Vagina (tissue), 2 donors: ENCODE measurements at places on chromosomes 13 and 19.

GRCh38 chr13:26528527-26528926 lies 29.0 kb upstream of the WASF3 start:
- DNase-seq = no peak

- DNase-seq = no peak
Measured at GRCh38 chr13:25847145-25847544, 204.7 kb downstream of the SHISA2 start.

DNA sequence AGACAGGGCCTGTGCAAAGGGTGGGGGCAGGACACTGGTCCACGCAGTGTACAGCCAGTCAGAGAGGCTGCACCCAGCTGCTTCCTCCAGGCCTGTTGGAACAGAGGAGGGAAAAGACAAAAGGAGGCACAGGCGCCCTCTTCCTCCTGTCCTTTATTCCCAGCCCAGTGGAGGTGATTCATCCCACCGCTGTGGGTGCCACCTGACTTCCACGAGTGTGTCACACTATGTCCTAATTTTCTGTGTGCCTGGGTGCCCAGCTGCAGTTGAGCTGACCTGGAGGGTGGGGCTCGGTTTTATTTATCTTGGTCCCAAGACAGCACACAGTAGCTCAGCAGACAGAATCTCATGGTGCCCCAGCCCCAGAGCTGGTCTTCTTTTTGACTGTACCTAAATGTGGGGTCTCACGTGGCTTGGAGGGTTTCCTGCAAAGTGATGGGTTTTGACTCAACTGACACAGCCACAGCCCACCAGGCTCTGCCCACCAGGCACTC lies 9.0 kb downstream of the EPS15L1 start:
- no peak for DNase-seq

- no peak for DNase-seq
Measured at GRCh38 chr13:47326061-47326460, 429.2 kb upstream of the HTR2A start.

- DNase-seq = no peak
Measured at GRCh38 chr19:47896773-47897172, 10.7 kb upstream of the SULT2A1 start.

- no peak for DNase-seq
Measured at GRCh38 chr19:37994823-37995130, 87.8 kb downstream of the SIPA1L3 start.

- DNase-seq = no peak
Measured at GRCh38 chr19:41198559-41198958, 5.5 kb downstream of the CYP2S1 start.

DNA sequence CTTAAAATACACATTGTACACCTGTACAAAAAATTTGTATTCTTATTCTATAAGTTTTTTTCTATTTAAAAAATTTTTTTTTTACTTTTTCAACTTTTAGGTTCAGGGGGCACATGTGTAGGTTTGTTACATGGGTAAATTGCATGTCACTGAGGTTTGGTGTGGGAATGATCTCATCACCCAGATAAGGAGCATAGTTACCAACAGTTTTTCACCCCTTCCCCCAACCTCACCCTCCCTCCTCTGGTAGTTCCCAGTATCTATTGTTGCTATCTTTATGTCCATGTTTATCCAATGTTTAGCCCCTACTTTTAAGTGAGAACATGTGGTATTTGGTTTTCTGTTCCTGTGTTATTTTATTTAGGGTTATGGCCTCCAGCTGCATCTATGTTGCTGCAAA lies 89.9 kb downstream of the CDK8 start:
- no peak for DNase-seq

DNA sequence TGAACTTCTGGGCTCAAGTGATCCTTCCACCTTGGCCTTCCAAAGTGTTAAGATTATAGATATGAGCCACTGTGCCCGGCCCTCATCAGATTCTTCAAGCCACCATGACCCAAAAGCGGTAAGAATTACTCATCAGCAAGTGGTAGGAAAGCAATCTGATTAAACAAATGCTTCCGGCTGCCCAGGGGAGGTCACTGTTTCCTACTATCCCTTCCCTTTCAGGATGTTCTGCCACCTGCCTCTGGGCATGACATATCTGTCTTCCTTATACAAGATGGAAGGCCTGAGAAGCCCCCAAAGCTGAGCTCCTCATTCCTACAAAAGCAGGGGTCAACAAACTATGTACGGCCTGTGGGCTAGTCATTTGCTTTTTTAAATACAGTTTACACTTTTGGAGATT lies 7.0 kb downstream of the ABHD8 start:
- no peak for DNase-seq

GRCh38 chr19:6275170-6275744 lies 4.5 kb downstream of the MLLT1 start:
- no peak for DNase-seq

GRCh38 chr13:66859934-66860877 lies 369.9 kb downstream of the PCDH9 start:
- no peak for DNase-seq

DNA sequence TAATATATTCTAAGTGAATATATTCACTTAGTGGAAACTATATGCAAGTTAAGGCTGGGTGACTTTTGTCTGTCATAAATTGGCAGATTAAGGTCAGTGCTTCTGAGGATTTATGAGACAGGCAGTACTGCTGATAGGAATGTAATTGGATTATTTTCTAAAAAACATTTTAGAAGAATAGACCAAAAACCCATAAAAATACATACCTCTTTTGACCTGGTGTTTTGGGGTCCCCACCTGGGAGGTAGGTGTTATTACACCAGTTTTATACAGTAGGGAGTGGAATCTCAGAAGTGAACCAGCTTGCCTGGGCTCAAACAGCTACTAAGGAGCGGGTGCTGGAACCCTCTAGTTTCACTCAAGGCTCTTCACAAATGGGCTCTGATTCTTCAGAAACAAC lies 25.3 kb downstream of the COG3 start:
- DNase-seq = no peak

GRCh38 chr13:48055712-48056111 lies 18.2 kb downstream of the NUDT15 start:
- no peak for DNase-seq

DNA sequence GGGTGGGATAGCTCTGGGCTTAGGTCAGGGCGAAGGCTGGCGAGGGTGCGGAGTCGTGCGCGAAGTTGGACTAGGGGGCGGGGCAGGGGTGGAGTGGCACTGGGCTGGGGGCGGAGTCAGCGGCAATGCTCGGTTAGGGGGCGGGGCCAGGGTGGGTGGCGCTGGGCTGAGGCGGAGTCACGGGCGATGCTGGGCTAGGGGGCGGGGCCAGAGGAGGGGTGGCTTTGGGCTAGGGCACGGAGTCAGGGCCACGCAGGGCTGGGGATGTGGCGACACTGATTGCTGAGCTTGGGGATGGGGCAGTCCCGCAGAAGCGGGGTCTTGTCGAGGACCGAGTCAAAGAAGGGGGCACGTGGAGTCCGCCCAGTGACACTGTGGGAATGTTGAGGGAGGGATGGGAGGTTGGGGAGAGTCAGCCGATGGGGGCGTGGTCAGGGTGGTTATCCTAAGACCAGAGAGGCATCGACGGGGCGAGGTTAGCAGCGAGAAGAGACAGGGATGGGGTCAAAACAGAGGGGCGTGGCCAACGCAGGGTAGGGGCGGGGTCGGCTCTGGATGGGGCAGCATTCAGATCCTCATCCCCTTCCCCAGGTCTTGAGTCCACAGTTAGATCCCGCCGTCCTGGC lies 8.7 kb downstream of the HOMER3 start:
- DNase-seq = no peak

- DNase-seq = no peak
Measured at GRCh38 chr19:38384209-38385027, 3.4 kb downstream of the GGN start.

GRCh38 chr19:39953915-39954314 lies 17.1 kb upstream of the PSMC4 start:
- no peak for DNase-seq

DNA sequence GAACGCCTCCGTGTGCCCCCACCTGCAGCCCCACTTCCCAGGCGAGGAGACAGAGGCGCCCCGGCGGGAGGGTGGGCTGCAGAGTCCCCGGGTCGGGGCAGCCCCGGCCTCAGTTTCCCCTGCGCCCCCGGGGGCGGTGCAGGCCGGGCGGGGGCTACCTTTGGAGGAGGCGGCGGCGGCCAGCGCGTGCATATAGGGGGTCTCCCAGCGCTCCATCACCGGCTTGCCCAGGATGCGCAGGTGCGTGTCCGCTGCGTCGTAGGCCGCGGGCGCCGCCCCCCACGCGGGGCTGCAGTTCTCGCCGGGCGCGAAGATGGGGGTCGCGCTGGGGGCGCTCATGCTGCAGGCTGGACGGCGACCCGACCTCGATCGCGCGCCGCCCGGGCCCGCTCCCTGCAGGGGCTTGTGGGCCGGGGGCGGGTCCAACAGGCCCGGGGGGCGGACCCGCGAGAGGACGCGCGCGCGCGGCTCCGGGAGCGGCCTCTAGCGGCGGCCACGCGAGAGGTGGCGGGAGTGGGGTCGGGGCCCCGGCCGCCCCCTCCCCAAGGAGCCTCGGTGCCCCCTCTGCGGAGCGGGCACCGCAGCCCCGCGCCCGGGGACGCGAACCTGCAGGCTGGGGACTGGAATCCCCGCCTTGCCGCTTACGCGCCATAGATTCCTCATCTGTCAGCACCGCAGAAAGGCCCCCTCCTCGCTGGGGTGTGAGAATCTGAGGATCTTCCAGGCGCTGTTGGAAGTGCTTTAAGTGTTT lies at the start of gene GAMT:
Gene GAMT (minus strand): TSS at position 405 of the 751 bp plus-strand sequence. CDS start 66 bp downstream, at position 339.
- no peak for DNase-seq

DNA sequence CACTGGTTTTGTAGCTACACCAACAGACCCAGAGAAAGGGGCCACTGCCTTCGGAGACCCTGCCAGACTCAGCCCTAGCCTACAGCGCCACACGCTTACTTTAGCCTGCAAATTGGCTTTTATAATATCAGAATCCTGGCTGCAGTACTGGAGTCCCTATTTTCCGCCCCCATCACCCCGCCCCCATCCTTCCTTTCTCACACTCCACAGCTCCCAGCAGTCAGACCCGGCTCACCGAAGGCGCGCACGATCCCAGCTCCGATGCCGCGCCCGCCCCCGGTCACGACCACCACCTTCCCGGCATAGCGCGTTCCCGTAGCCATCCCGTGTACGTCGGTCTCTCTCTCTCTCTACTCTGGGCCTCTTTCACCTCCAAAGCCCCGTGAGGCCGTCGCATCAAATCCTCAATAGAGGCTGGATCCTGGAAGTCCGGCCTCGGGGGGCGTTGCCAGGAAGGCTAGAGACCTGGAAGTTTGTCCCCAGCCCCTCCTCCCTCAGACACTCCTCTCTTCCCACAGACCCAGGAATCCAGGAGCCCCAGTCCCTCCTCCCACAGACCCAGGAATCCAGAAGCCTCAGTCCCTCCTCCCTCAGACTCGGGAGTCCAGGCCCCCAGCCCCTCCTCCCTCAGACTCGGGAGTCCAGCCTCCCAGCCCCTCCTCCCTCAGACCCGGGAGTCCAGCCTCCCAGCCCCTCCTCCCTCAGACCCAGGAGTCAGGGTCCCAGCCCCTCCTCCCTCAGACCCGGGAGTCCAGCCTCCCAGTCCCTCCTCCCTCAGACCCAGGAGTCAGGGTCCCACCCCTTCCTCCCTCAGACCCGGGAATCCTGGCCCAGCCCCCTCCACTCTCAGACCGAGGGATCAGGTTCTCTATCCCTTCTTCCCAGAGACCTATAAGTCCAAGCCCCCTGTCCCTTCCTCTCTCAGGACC lies at the start of gene HSD17B14:
Gene HSD17B14 (minus strand): TSS at position 403 of the 929 bp plus-strand sequence. CDS start 80 bp downstream, at position 323.
- no peak for DNase-seq

DNA sequence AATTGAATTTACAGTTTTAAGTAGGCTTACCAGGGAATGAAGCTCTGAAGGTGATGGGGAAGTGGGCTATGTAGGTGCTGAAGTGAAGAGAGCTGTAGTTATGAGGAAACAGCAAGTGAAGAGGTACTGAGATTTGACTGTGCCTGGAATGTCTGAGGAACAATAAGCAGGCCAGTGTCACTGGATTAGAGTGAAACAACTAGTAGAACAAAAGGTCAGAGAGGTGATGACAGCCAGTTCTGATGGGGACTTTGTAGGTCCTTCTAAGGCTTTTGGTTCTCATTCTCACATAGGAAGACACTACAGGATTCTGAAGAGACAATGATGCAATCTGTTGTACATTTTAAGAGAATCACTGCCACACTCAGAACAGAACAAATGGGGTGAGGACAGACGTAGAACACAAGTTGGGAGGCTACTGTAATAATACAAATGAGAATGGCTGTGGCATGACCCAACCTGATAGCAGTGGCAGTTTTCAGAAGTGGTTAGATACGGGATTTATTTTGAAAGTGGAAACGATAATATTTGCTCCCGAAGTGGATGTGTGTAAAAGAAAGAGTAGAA lies 130.8 kb downstream of the MYCBP2 start:
- no peak for DNase-seq

DNA sequence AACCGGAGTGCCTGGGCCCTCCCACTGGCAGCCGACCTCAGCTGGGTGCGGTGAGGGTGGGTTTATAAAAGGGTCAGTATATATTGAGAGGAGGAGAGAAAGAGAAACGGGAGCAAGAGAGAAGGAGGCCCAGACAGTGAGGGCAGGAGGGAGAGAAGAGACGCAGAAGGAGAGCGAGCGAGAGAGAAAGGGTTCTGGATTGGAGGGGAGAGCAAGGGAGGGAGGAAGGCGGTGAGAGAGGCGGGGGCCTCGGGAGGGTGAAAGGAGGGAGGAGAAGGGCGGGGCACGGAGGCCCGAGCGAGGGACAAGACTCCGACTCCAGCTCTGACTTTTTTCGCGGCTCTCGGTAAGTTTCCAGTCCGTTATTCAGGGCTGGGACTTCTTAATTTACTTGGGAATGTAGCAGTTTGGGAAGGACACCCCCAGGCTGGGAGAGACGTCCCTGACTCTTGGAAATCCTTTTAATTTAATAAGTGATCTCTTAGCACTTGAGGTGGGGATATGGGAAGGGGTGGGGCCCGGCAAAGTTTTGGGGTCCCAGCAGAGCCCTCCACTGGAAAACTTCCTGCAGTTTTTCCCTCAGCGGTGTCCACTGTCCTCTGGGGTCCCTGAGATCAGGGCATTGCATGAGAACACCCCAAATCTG lies at the start of gene EMP3:
Gene EMP3 (plus strand): TSS at position 288 of the 646 bp plus-strand sequence. CDS start 1,293 bp downstream, outside the sequence.
- no peak for DNase-seq

- no peak for DNase-seq
Measured at GRCh38 chr19:58326501-58326913, 287 bp upstream of the ZSCAN22 start.

DNA sequence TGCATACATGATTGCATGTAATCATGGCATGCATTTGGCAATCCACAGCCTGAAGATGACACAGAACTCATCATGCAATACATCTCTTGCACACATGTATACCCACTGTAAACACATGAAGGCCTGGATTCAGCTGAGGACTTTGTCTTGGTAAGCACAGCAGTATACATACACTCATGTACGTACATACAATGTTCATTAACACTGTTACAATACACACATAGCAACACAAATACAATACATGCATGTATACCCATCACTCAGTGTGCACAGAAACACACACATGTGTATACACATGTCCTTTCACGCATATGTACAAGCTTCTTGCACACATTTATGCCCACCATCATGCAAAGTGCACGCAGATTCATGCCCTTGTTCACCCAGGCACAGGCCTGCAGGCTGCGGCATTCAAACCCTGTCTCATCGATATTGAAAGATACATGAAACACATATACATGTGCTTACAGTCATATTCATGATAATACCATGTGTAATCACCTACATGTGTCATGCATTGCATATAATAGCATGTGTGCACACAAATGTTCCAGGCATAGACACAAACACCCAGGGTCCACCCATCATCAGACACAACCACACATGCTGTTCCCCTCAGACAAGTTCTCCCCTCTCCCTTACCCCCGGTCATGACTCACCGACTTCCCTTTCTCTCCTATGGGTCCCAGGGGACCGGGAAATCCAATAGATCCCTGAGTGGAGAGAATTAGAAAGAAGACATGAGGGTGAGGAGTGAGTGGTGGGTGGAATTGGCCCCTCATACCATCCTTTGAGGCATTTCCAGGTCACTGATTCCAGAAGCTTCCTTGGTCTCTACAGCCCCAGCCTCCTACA lies 28.7 kb downstream of the COL5A3 start:
- no peak for DNase-seq

- no peak for DNase-seq
Measured at GRCh38 chr13:75762076-75762937, 126.2 kb downstream of the LMO7 start.
